ENCODE measurements at places on chromosomes 6 and 20.

DNA sequence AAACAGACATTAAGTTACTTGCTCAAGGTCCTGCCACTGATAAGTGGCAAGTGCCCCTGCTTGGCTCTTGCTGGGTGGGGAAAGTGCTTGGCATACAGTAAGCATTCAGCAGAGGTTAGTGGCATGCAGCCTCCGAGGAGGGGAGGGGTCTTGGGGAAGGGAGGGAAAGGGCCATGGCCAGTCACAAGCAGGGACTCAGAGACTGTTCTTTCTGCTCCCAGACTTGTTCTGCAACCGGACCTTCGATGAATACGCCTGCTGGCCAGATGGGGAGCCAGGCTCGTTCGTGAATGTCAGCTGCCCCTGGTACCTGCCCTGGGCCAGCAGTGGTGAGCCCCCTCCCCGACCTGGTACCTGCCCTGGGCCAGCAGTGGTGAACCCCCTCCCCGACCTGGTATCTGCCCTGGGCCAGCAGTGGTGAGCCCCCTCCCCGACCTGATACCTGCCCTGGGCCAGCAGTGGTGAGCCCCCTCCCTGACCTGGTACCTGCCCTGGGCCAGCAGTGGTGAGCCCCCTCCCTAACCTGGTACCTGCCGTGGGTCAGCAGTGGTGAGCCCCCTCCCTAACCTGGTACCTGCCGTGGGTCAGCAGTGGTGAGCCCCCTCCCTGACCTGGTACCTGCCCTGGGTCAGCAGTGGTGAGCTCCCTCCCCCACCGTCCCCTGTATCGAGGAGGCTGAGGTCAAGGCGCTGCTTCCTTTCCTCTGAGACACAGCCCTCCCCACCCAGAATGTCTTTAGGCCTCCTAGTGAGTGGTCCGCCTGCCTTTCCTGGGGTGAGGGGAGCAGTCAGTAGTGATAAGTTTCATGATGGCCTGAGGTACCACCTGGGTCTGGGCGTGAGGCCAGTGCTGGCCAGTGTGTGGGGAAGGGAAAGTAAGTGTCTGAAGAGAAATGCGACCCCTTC is 8.9 kb downstream of the GLP1R start:
- DNase-seq = no peak

- DNase-seq = no peak
These were observed 418.0 kb upstream of the IMPG1 start for GRCh38 chr6:76490456-76490855.

DNA sequence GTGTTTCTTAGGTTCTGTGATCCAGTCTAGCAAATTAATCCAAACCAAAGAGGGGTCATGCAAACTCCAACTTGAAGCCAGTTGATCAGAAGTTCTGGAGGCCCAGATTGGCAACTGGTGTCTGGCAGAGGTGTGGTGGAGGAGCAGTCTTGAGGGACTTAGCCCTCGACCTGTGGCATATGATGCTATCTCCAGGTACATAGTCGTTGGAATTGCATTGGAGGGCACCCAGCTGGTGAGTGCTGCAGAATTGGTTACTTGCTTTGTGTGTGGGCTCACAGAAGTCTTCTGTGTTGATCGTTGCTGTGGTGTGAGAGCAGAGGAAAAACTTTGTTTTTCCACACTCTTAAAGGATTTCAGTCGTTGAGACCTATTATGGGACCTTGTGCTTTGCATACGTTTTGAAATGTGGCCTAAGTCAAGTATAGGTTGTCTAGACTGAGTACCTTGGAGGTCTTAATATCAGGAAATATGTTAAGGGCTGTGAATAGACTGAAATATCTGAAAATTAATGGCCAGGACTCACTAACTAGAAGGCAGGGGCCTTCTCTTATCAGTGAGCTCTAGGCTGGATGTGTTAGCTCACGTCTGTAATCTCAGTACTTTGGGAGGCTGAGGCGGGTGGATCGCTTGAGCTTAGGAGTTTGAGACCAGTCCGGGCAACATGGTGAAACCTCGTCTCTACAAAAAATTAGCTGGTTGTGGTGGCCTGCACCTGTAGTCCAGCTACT is 7.8 kb downstream of the PANK2 start:
- no peak for DNase-seq

DNA sequence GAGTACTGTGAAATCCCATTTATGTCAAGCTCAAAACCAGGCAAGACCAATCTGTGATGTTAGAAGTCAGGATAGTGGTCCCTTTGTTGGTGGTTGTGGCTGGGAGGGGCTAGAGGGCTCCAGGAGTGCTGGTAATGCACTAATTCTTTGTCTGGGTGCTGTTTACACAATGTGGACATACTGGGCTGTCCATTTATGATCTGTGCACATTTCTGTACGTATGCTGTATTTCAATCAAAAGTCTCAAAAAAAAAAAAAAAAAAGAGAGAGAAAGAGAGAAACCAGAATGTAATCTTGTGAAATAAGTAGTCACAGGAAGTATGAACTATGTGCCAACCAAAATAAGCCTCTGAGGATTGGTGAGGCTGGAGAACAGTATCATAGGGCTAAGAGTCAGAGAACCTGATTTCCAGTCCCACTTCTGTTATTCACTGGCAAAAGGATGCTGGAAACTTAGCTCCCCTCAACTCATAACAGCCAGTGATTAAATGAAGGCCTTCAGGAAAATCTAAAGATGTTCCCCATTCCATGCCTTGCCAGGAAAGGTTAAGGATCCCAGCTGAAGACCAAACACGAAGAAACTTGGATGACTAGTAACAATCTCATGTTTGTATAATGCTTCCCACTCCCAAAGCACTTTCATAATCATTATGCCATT is 19.6 kb upstream of the TRAM2 start:
- DNase-seq = no peak

- DNase-seq = peak; percentile 78
These were observed 160.1 kb downstream of the C6orf58 start for GRCh38 chr6:127737009-127737486.

DNA sequence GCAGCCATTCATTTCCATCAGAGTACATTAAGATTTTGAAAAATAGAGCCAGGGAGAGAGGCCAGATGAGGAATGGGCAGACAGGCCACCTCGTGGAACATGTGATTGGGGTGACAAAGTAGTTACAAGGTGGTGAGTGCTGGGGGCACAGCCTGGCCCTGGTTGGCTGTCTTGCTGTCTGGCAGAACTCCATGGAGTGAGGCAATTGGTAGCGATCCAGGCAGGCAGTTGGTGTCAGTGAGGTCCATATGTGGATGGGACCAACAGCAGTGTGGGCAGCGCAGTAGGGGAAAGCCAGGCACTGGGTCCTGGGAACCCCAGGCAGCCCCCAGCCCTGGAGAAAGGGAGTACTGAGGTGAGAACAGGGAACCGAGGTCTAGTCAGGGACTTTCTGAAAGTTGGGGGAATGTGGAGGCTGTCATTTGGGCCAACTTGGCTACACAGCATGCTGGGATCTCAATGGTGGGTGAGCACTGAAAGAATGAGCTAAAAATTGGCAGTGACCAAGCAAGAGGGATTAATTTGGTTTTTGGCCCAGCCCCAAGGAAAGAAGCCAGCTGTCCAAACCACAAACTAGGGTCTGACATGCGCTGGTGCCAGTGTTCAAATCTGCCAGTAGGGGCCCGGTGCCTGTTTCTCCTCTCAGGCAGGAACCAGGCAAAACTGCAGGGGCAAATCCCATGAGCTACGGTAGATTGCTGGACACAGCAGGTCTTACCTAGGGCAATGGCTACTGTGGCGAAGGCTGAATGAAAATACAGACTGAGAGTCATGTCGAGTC is 61.4 kb upstream of the E2F3 start:
- no peak for DNase-seq

DNA sequence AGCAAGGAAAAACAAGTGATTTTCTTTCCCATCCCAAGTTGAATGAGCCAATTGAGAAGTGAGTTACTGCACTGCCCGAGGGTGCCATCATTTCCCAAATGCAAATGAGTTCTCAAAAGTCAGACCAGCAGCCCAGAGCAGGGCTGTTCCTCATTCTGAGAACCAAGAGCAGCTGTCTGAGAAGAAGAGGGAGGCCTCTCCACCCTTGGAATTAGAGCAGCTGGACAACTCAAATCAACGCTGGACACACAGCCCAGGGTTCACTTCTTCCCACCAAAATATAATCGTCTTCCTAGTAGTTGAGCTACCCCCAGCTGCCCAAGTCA is 4.6 kb upstream of the PREX1 start:
- DNase-seq = no peak

DNA sequence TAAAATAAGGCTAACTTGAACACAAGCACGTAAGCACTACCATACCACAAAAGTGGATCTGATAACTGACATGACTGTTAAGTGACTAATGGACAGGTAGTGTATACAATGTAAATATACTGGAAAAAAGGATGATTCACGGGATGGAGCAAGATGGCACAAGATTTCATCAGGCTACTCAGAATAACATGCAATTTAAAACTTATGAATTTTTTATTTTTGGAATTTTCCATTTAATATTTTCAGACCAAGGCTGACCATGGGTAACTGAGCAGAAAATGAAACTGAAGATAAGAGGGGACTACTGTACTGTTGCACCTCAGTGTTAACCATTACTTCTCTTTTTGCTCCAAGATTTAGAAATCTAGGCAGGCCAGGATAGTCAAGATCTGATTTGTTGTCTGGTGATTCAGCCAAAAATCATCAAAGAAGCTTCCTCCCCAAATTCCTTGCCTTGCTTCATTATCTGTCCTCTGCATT is 45.4 kb downstream of the TPBG start:
- no peak for DNase-seq

GRCh38 chr6:18555750-18556149 is 168.6 kb downstream of the RNF144B start:
- DNase-seq = no peak

GRCh38 chr6:72466971-72467566 is 154.8 kb upstream of the KCNQ5 start:
- DNase-seq = no peak

DNA sequence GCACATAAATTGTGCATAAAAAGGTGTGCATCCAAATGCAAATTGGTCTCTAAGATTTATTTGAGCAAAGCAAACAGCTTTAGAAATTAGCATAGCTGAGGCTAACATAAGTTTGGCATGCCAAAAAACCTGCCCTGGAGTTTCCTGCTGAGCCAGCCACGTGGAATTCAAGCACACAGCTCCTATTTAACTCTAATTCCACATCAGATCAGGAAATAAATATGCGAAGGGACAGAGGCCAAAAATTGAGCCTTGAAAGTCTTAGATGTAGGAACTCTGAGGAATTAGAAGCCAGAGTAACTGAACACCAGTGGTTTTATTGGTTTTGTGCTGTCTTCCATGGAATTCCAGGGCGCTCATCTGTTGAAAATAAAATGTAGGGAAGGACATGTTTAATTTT is 19.6 kb downstream of the SOBP start:
- no peak for DNase-seq

DNA sequence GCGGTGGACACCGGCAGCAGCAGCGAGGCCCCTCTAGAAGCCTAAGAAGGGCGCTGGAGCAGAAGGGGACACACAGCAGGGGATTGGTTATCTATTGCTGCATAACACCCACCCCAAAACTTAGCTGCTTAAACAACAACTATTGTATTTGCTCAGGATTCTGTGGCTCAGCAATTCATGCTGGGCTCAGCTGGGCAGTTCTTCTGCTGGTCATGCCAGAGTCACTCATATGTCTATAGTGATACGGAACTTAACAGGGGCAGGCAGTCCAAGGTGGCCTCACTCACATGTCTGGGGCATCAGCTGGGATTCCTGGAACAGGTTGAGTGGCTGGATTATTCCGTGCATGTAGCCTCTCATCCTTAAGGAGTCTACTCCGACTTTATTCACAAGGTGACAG is 17.6 kb upstream of the PPP1R16B start:
- DNase-seq = no peak

- DNase-seq = no peak
These were observed 299.8 kb downstream of the CD83 start for GRCh38 chr6:14417377-14417776.

- peak; percentile 95 for DNase-seq
These were observed 33.7 kb downstream of the PYGB start for GRCh38 chr20:25281541-25281991.

GRCh38 chr6:31945507-31946369 is at the start of gene CFB:
Gene CFB, plus strand, starts transcription at chr6:31946095. Its CDS starts 127 bp downstream, at chr6:31946222.
- DNase-seq = no peak

DNA sequence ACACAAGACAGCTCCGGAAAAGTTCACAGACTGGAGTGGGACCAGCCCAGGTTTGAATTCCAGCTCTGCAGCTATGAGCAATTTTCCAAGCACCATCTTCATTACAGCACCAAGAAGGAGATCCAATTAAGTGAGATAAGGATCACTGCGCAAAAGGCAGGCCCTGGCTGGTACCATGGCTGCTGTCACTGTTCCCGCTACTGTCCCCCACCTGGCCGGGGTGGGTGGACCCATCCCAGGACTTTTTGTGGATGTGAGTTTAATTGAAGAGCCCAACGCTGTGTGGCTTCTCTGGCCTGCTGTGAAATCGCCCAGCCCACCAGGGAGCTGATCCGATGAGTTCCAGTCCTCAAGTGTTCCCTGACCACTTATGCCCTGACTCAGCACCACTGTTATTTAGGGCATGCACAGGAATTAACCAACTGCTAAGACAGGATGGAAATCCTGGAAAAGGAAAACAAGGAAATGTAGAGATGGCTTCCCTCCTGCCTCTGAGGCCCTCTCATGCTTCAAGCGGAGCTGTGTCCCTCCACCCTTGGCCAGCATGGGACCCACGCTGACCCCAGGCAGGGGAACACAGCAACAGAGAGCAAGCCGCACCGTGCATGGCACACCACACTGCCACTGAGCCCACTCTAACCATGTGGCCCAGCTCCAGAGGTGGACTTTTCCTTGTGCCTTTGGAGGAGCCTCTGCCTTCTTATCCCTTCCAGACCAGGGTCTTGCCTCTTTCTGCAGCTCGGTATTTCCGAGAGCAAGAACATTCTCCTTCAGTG is 150.0 kb upstream of the CST7 start:
- DNase-seq = no peak

DNA sequence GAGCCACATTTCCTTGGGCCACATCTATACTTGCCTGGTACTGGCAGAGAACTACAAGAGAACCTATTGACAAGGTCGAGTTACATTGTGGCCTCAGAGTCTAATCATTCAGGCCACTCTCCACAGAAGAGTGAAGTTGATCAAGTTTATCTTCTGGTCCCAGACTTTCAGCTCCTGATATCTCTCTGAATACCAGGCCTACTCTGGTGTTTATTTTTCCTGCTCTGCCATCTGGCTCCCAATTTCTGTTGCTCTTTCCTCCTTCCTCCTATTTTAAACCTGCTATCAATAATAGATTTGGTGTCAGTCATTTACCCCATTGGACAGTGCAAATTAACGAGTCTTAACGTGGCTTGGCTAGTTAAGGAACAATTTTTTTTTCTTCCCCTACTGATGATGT is 46.6 kb downstream of the SCGN start:
- DNase-seq = no peak
